Peyer's patch (tissue), 4 donors: ENCODE measurements at places on chromosomes 4 and X.
A peak's percentile ranks its signal among the peaks of the same experiment; 100 is the strongest.

DNA sequence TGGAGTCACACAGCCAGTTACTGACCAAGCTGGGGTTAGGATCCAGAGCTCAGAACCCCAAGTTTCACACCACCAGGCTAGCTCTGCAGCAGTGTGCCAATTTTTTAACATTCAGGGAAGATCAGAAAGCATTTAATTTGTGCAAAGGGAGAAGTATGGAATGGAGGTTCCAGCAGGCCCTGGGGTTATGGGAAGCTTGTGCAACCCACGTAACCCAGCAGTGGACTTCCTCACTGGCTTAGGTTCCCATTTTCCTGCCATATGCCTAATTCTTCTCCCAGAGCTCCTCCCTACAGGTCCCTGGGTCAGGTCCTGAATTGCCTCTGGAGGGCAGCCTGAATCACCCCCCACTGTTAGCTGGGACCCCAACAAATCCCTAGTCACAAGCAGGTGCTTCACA is 14.0 kb downstream of the APLN start:
- no peaks in the 10 kb centered on the region for H3K4me1 ChIP-seq
- DNase-seq: no peak
- no peak overlapping the region for H3K27ac ChIP-seq
- no peaks in the 10 kb centered on the region for H3K36me3 ChIP-seq
- H3K27me3 ChIP-seq: no peaks in the 10 kb centered on the region
- no peak overlapping the region for H3K4me3 ChIP-seq

GRCh38 chrX:76815754-76816153 is 388.2 kb downstream of the MAGEE1 start:
- DNase-seq: no peak
- no peaks in the 10 kb centered on the region for H3K36me3 ChIP-seq
- no peak overlapping the region for H3K27ac ChIP-seq
- H3K4me1 ChIP-seq: no peaks in the 10 kb centered on the region
- no peak overlapping the region for H3K4me3 ChIP-seq

- H3K27me3 ChIP-seq: no peaks in the 10 kb centered on the region
- no peaks in the 10 kb centered on the region for H3K4me1 ChIP-seq
- H3K36me3 ChIP-seq: no peaks in the 10 kb centered on the region
- H3K4me3 ChIP-seq: no peak overlapping the region
- H3K27ac ChIP-seq: no peak overlapping the region
Measured at GRCh38 chr4:110290511-110290910, 92.1 kb upstream of the ELOVL6 start.

GRCh38 chr4:14234307-14234706 is 606.8 kb upstream of the BOD1L1 start:
- no peak overlapping the region for H3K4me3 ChIP-seq
- no peaks in the 10 kb centered on the region for H3K36me3 ChIP-seq
- no peaks in the 10 kb centered on the region for H3K27me3 ChIP-seq
- no peak for DNase-seq

GRCh38 chr4:145482209-145483037 is 770 bp downstream of the SMAD1 start:
- H3K27me3 ChIP-seq: no peaks in the 10 kb centered on the region
- H3K27ac ChIP-seq: peak overlapping the region; percentile 96
- H3K4me1 ChIP-seq: peaks cover 40% of the 10 kb centered on the region

GRCh38 chr4:150385606-150386005 is 196.3 kb upstream of the MAB21L2 start:
- no peak for DNase-seq
- H3K4me1 ChIP-seq: no peaks in the 10 kb centered on the region
- H3K4me3 ChIP-seq: no peak overlapping the region
- H3K27ac ChIP-seq: no peak overlapping the region

DNA sequence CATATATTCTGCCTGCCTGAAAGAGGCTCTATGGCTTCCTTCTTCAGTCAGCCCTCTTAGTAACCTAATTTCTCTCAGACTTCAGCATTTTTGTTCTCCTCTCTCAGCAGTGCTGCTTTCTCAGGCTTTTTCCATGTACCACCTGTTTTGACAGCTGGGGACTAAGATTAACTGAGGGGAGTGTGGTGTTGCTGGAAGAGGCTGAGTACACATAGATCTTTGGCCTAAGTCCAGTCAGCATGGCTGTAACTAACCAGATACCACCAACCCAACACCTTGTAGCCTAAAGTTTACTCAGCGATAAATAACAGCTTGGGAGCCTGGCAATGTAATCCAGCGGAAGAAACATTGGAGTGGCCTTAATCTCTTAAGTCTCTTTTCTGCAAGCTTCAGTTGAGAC is 85.5 kb downstream of the RTL3 start:
- H3K27me3 ChIP-seq: no peaks in the 10 kb centered on the region
- H3K36me3 ChIP-seq: no peaks in the 10 kb centered on the region
- H3K27ac ChIP-seq: no peak overlapping the region
- no peak overlapping the region for H3K4me3 ChIP-seq

DNA sequence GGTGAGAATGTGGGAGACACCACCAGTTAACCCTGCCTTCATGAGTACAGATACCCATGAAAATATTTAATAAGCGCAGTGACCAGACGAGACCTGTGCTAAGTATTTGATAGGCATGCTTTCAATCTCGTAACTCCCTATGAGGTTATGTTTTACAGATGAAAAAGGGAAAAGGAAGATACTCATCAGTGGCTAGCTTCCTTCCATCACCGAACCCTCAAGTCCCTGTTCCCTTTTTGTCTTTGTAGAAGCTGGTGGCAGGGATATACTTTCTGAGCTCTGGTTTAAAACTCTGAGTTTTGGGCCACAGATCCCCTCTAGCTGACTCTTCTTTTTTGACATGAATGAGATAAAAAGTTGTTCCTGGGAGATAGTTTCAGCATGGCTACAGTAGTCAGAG is 26.3 kb downstream of the AFF1 start:
- H3K4me1 ChIP-seq: peaks cover 11% of the 10 kb centered on the region
- H3K27me3 ChIP-seq: no peaks in the 10 kb centered on the region
- DNase-seq: no peak
- no peaks in the 10 kb centered on the region for H3K36me3 ChIP-seq

GRCh38 chr4:101039367-101039766 is 308.0 kb downstream of the PPP3CA start:
- DNase-seq: no peak
- H3K36me3 ChIP-seq: no peaks in the 10 kb centered on the region
- H3K4me3 ChIP-seq: no peak overlapping the region
- H3K4me1 ChIP-seq: no peaks in the 10 kb centered on the region
- H3K27me3 ChIP-seq: no peaks in the 10 kb centered on the region
- H3K27ac ChIP-seq: no peak overlapping the region

DNA sequence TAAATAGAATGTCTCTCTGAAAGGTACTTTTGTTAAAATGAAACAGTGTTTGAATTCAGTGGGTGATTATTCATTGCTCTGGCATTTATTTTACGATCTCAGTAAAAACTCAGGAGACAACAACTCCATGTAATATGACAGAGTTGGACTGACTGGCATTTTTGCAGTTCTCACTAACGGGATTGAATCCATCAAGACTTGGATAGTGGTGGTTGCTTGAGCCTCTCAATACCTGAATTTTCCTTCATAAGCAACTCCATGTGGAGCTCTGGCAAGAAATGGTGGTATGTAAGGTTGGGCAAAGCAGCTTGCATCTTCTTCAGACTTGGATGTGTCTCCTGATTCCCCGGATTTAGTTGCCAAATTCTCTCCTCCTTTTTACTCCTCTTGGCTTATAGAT is 72.7 kb downstream of the FRMPD4 start:
- H3K4me3 ChIP-seq: no peak overlapping the region
- no peaks in the 10 kb centered on the region for H3K27me3 ChIP-seq
- no peaks in the 10 kb centered on the region for H3K36me3 ChIP-seq
- DNase-seq: no peak

DNA sequence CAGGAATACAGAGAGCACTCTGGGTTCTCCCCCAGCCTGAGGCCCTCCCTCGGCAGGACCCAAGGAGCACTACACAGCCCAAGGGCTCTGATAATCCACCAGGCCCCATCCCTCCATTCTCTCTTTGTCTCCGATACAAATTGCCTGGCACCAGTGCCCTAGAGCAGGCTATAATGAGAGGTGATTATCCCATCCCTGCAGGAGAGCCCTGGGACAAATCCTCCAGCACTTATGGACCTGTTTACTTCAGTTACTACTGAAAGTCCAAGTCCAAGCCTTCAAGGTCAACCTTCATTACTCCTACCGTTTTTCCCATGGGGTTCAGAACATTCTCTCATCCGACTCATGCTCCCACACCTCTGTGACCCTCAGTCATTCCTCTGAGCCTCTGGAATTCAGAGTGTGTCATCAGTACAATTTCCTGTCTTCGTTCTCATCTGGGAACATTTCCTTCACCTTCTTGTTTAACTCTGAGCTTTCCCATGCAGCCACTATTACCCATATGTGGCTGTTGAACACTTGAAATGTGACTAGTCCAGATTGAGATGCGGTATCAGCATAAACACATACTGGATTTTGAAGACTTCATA is 299.0 kb downstream of the RAPGEF2 start:
- H3K4me1 ChIP-seq: peaks cover 5% of the 10 kb centered on the region
- H3K4me3 ChIP-seq: no peak overlapping the region
- no peaks in the 10 kb centered on the region for H3K36me3 ChIP-seq
- H3K27ac ChIP-seq: no peak overlapping the region
- no peak for DNase-seq

DNA sequence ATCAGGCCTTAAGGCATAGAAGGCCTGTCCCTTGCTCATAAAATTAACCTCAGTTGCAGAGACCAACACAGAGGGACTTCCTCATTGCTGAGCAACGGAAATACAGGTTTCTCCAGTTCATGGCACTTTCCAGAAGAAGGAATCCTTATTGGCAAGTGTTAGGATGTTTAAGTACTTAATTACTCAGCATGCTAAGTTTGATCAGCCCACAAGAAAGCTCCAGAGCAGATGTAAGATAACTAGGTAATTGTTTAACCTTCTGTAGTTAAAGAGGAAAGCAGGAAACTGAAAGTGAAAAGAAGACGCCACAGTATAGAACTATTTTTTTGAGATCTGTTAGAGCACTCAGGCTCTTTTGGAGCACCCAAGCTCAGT is 33.5 kb downstream of the SMS start:
- DNase-seq: no peak
- no peaks in the 10 kb centered on the region for H3K27me3 ChIP-seq
- H3K4me3 ChIP-seq: no peak overlapping the region
- H3K36me3 ChIP-seq: no peaks in the 10 kb centered on the region
